Fibroblast of skin of scalp (primary cell): ENCODE measurements at places on chromosomes 7 and 10.

DNA sequence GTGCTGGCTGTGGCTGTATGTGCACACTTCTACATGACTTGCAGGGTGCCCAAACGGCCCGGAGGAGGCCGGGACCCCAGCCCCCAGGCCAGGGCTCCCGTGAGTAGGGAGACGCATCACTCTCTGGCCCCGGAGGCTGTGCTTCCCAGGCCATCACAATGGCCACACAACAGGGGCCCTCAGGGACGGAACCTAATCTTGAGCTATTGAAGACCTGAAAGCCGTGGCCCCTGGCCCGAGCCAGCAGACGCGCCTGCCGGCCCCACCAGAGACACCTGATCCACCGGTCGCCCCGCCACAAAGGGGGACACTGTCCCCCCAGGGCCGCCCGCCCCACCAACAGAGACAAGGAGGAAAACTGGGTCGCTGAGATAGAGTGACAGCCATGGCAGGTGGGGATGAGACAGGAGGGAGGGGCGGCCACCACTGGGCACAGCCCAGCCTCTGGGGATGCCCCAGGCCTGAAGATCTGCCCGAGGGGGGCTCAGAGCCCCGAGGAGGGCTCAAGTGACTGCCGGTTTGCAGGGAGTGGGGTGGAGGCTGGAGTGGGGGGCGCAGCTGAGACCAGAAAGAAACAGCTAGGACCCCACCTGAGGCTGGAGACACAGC lies 10.2 kb upstream of the LFNG start:
- no peak for DNase-seq

DNA sequence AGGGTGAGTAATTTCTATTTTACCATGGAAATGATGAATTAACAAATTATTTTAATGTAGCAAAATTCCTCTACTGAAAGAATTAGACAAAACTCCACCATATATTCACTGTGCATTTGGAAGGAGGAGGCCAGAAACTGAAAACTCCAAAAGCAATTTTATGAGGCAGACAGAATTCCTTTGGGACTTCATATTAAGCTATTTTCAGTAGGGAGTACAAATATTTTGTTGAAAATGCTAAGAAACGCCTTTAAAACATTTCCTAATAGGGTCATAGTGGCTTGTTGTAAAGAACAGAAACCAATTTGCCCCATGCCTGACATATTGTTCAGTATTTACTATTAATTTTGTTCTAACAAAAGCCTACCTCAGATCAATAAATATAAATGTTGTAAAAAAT lies 117.8 kb downstream of the TES start:
- peak; percentile 82 for DNase-seq

- DNase-seq: no peak
Observed at GRCh38 chr7:36852017-36852416, 127.7 kb upstream of the AOAH start.

DNA sequence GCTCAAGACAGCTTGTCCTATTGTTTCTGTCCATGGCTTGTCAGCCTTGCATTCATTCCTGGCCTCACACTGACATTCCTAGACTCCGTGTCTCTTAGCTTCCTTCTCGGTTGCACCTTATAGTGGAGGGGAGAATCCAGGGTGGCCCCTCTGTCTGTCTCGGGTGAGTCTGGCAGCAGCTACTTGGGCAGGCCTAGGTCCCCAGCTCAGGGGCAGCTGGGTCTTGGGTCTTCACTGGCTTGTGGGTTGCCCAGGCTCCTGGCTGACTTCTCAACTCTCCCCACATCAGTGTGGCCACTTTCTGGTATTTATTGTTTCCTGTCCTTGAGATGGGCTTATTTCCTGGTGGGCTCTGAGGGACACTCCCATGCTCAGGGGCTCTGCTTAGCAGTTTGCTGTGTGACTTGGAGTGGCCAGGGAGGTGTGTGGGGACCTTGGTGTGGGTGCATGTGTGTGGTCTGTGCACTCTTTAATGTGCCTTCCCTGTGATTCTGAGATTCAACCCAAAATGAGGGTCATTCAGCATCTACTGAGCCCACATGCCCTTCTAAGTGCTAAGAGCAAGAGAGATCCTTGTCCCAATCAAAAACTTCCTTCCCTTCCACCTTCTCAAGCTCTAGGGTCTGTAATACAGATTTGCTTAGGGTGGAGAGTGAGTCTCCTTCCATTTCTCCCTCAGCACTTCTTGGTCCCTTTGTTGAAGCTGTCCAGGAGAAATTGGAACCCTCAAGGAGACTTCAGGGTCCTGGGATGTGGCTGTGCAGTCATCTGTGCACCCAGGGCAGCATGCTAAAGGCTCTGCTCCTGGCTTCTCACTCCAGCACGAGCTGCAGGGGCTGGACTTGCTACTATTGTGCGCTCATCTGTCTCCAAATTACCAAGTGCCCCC lies 20.1 kb downstream of the UPP1 start:
- no peak for DNase-seq

DNA sequence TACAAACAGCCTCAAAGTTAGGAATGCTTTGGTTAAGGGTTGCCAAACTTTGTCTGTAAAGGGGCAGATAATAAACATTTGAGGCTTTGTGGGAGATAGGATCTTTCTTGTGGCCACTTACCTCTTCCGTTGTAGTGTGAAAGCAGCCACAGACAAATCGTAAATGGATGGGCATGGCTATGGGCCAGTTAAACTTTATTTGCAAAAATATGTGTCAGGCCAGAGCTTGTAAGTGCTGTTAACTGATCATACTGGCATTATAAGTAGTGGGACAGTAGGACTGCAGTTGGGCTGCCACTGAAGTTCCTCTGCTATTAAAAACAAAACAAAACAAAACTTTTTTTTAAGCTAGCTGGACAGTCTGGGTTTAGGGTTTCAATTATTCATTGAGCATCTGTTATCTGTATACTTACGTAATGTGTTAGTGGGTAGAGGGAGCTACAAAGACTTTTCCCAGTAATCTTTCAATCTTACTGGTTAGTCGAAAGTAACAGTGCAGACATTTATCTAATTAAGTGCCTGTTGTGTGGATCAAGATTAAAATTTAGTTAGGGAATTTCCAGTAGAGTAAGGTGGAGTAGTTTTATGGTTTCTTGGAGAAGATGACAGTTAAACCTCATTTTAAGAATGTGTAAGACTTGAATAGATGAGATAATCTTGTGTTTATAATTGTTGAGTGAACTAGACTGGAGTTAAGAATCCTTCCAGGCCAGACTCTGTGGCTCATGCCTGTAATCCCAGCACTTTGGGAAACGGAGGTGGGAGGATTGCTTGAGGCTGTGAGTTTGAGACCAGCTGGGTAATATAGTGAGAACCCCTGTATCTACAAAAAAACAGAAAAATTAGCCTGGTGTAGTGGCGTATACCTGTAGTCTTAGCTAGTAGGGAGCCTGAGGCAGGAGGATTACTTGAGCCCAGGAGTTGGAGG lies 100.1 kb downstream of the BTRC start:
- no peak for DNase-seq

- no peak for DNase-seq
Observed at GRCh38 chr7:45599851-45600706, 25.9 kb downstream of the ADCY1 start.

DNA sequence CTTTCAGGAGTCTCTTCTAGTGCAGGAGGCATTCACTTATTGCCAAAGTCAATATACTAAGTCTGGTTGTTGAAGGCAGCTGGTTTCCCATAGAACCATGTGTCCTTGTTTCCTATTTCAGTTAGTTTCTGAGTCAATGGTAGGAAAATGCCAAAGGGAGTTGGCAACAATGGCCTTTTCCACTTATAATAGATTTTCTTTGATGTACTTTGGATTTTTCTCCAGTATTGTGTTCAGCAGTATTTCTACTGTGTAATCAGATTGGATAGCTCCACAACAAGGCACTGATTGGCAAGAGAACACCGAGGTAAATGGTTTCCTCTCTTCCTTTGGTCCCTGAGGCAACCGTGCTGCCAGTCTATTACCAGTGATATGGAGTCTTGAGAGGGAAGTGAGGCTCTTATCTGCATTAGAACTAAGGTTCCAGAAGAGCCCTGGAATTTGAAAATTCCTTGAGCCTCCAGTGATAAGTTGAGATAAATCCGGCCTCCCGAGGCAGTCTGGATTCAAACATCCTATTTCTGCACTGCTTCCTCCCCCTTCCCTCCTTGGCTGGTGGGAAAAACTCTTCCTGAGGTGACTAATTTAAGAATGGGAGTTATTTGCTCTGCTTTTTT lies 7.9 kb upstream of the SEPTIN7 start:
- DNase-seq: peak; percentile 49

DNA sequence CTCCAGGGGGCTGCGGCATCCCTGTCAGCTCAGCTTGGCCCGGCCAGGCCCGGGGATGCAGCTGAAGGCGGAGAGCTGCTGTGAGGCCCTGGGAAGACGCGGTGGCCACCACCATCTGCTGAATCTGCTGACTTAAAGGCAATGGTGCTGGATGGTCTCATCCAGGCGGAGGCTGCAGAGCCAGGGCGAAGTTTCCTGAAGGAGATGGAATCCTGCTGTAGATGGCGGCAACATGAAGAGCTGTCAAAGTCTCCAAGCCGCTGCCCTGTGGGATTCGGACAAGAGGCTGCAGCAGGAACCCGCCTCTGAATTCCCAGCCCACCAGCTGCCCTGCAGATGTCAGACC lies 200.1 kb downstream of the PTPRN2 start:
- no peak for DNase-seq

DNA sequence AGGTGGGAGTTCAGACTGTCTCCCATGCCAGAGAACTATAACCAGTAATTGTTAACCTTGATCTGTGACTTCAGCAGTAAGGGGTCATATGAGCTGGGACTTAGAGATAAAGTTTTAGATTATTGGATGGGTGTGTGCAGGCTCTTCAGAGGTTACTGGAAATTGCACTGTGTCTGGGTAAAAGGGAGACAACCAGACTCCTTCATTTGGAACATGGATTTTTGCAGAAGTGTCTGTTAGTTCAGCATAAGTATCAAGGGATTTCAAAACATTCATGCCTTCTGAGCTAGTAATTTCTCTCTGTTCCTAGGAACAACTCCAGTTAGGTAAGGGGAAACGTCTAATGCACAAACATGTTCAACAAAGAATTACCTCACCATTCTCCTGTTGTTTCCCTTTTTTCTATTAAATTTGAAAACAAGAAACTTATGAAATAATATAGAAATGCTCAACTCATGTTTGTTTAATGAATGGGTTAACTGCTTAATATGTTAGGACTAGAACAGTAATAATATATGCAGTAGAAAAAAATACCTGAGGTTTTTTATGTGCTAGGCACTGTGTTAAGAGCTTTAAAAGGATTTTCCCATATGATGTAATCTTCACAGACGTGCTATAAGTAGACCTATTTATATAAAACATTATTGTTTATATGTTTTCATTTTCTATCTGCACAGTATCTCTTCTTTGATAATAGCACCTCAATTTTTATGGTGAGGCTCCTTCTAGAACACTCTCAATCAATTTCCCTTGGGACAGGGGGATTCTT lies 233.0 kb downstream of the CACNA2D1 start:
- DNase-seq: no peak
